Thyroid gland (tissue), 4 donors: ENCODE measurements at places on chromosomes 3 and 15. TPM values are rescaled to one million over a fixed set of nuclear protein-coding genes. Genes with fewer than 3 reads are reported as not detected.

GRCh38 chr15:59950603-59951388 lies 53.3 kb upstream of the FOXB1 start:
- no peaks in the 10 kb centered on the region for H3K27me3 ChIP-seq
- no peaks in the 10 kb centered on the region for H3K4me1 ChIP-seq
- H3K27ac ChIP-seq = no peak overlapping the region
- no peak overlapping the region for H3K4me3 ChIP-seq

DNA sequence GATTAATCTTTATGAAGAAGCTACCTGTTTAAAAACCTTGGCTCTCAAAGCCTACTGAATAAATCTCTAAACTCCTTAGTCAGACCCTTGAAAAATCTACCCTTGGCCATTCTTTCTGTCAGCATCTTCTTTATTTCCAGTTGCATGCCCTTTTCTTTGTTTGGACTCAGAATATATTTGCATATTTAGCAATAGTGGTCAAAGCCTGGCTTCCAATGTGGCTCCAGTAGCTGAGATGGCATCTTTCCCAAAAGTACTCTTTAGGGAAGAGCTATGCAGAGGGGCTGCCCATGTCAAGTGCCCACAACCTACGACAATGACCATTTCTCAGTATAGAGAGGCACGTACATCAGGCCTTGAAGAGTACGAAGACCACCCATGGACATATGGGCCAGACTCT lies 47.2 kb downstream of the TLNRD1 start:
- H3K27me3 ChIP-seq = no peaks in the 10 kb centered on the region
- H3K4me3 ChIP-seq = no peak overlapping the region
- no peaks in the 10 kb centered on the region for H3K4me1 ChIP-seq
- H3K36me3 ChIP-seq = no peaks in the 10 kb centered on the region

GRCh38 chr15:38868326-38869114 lies 303.9 kb upstream of the RASGRP1 start:
- H3K27me3 ChIP-seq = no peaks in the 10 kb centered on the region
- H3K4me3 ChIP-seq = no peak overlapping the region
- H3K27ac ChIP-seq = no peak overlapping the region
- H3K4me1 ChIP-seq = no peaks in the 10 kb centered on the region

DNA sequence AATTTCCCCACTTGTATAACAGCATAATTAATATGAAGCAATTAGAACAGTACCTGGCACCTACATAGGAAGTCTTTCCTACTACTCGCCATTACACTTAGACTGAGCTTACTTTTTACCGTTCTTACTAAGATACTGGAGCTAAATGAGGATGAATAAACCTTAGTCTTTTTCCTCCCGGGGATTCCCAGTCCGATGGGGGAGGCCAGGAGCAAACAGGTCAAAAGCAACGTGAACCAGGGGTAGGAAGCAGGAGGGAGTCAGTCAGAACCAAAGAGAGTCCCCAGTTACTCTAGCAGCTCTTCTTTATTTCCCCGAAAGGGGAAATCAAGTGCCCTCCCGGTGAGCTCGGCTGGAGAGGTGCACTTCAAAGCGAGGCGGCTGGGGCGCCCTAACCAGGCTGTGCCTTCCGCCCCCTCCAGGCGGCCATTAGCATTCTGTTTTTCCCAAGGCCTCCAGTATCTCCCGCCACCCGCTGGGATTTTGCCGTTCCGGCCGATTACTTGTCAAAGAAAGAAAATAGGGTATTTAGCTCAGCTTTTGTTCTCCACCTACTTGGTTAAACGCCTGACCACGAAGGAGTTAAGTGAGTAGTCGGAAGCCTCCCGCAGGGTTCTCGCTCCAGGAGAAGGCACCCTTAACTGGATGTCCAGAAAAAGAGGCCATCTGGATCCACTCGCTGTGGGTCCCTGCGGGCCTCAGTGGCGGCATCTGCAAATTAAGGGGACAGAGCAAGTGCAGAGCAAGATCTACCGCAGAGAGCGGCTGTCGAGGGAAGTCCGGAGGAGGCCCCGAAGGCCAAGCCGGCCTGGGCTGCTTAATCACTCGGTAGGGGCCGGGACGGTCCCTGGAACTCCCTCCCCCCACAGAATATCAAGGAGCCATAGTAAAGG lies 6.3 kb upstream of the EOMES start:
- H3K27me3 ChIP-seq = peaks cover 38% of the 10 kb centered on the region
- H3K27ac ChIP-seq = no peak overlapping the region
- no peaks in the 10 kb centered on the region for H3K36me3 ChIP-seq
- H3K4me1 ChIP-seq = peaks cover 3% of the 10 kb centered on the region

DNA sequence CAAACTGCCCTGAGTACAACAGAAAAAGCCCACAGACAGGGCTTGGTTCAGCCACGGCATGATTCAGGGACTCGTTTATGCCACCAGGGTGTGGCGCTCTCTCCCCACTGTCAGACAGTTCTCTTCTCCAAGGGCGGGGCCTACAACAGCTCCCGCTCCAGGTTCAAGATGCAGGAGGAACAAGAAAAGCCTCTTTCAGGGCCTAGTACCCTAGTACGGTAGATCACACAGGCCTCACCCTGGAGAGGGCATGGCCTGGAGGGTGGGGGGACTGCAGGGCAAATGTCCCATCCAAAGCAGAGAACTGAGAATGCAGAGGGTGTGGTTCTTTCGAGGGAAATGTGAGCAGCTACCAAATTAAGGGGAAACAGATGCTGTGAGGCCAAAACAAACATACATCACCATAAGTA lies 12.0 kb downstream of the MESD start:
- H3K27ac ChIP-seq = peak overlapping the region; percentile 70
- DNase-seq = peak; percentile 50
- no peak overlapping the region for H3K4me3 ChIP-seq
- H3K4me1 ChIP-seq = peaks cover 58% of the 10 kb centered on the region
- peaks cover 12% of the 10 kb centered on the region for H3K36me3 ChIP-seq
- H3K27me3 ChIP-seq = no peaks in the 10 kb centered on the region

DNA sequence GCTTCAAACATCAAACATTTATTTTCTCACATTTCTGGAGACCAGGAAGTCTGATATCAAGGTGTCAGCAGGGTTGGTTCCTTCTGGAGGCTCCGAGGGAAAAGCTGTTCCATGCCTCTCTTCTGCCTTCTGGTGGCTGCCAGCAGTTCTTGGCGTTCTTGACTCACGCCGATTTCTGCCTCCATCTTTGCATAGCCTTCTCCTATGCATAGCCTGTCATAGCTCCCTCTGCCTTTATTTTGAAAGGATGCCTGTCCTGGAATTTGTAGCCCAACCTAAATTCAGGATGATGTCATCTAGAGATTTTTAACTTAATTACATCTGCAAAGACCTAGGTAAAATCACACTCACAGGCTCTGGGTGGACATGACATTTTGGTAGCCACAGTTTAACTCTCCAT lies 70.4 kb downstream of the RGMA start:
- H3K4me3 ChIP-seq = no peak overlapping the region
- DNase-seq = no peak

DNA sequence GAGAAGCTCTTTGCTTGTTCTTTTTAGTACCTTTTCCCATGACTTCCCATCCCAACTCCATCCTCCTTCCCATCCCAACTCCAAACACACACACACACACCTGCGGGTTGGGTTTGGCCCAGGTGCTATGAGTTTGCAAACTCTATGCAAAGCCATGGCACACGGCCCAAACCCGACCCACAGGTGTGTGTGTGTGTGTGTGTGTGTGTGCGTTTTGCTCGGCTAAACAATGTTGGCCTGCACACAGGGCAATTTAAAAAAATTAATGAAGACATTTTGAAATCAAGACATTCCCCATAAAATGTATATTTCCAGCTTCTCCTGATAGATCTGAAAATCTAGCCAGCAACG lies 103.7 kb upstream of the TLE3 start:
- no peaks in the 10 kb centered on the region for H3K27me3 ChIP-seq
- peak; percentile 61 for DNase-seq
- H3K4me1 ChIP-seq = peaks cover 37% of the 10 kb centered on the region
- no peak overlapping the region for H3K4me3 ChIP-seq
- H3K27ac ChIP-seq = no peak overlapping the region

DNA sequence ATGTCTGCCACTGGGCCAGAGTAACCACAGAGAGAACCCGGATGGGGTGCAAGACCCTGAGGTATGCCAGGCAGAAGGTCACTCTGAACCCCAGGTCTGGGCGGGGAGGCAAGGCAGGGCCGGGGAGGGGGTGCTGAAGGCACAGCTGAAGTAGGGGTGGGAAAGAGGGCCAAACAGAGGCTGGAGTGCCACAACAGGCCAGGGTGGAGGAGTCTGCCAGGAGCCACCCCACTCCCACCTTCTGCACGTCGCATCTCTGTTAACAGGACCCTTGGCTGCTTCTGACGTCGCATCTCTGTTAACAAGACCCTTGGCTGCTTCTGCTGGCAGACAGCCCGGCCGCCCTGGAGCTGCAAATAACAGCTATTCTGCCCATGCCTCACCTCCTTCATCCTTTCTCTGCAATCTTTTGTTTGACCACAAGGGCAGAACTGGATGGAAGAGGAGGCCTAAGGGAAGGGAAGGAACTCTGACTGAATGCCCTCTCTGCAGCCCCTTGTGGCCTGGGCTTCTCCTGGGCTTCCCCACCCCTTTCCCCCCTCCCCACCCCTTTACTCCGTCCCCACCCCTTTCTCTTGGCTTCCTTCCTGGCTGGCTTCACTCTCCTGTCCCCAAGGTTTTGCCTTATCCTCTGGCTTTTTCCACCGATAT lies 20.6 kb upstream of the FBLN2 start:
- H3K36me3 ChIP-seq = no peaks in the 10 kb centered on the region
- no peak overlapping the region for H3K4me3 ChIP-seq
- no peaks in the 10 kb centered on the region for H3K27me3 ChIP-seq
- no peak for DNase-seq
- no peak overlapping the region for H3K27ac ChIP-seq

GRCh38 chr3:147775816-147776530 lies 366.8 kb downstream of the ZIC1 start:
- no peak overlapping the region for H3K4me3 ChIP-seq
- H3K36me3 ChIP-seq = no peaks in the 10 kb centered on the region
- DNase-seq = no peak

DNA sequence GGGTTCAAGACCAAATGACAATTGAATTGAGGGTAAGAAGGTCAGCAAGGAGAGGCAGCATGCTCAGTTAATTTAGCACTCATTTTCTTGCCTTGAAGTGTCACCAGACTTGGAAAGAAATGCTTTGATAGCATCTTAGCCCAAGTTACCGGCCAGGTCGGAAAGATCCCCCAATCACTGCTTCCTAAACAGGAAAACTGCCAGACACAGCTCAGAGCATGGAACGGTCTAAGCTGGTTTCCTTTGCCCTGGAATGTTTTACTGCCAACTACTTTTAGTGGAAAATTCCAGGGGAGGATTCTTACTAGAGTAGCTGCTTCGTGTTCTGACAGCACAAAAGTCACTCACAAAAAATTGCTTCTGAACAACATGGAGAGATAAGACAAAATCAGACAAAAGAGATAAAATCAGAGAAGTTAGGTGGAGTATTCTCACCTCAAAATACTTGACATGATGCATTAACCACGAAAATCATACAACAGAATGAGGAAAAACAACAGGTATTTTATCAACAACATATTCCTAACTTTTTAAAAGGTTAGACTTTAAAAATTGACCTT lies 65.5 kb downstream of the CCR4 start:
- H3K4me3 ChIP-seq = no peak overlapping the region
- H3K36me3 ChIP-seq = peaks cover 40% of the 10 kb centered on the region
- no peak overlapping the region for H3K27ac ChIP-seq
- no peak for DNase-seq
- H3K27me3 ChIP-seq = no peaks in the 10 kb centered on the region

DNA sequence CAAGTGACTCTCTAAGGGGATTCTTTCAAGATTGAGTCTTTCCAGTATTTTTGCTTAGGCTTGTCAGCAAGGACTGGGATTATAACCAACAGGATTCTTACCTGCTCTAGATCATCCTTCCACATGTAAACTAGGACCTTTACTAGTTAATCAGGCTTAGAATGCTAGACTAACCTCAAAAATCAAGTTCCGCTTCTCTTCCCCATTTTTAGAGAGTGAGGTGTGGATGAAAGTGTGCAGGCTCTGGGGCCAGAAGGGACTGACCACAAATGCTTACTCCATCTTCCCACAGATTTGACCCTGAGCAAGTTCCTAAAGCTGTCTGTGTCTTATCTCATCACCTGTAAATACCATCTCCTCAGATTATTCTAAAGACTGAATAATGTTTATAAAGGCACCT lies 89.5 kb upstream of the IL12A start:
- no peaks in the 10 kb centered on the region for H3K36me3 ChIP-seq
- no peak overlapping the region for H3K27ac ChIP-seq
- no peaks in the 10 kb centered on the region for H3K4me1 ChIP-seq
- no peak for DNase-seq
- H3K4me3 ChIP-seq = no peak overlapping the region

DNA sequence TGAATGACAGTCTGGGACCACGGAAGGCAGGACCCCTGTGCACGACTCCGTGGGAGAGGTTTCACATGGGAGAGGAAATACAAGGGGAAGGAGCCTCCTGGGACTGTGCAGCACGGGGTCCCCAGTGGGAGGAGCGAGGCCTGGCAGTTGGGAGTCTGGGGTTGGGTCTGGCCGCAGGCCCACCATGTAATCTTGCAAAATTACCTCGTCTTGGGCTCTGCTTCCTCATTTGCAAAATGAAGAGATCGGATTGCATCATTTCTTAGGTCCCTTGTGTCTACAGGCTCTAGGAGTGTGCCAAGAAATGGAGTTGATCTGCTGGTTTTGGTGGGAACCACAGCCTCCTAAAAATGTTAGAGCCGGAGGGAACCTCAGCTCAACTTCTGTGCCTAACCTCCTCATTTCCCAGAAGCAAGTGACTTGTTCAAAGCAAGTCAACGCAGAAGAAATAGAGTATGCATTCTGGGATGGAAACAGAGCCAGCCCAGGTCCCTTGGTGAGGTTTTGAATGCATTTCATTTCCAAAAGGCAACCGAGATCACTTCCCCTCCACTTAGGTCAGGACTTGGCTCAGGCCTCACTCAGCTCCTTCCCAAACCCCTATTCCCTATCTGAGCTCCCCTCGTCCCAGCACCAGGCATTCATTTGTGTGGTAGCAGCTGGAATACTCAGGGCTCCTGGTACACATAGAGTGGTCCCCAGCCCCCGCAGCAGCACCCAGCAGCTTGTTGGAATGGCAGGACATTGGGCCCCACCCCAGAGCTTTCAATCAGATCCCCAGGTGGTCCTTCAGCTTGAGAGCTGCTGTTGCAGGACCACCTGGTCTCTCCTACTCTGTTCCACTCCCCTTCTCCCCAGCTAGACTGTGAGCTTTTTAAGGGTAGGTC lies 267.7 kb downstream of the XXYLT1 start:
- DNase-seq = peak; percentile 20
- H3K36me3 ChIP-seq = no peaks in the 10 kb centered on the region
- no peak overlapping the region for H3K4me3 ChIP-seq
- H3K27me3 ChIP-seq = no peaks in the 10 kb centered on the region

- DNase-seq = no peak
- peaks cover 23% of the 10 kb centered on the region for H3K36me3 ChIP-seq
- H3K27me3 ChIP-seq = no peaks in the 10 kb centered on the region
- H3K4me3 ChIP-seq = no peak overlapping the region
- no peaks in the 10 kb centered on the region for H3K4me1 ChIP-seq
- no peak overlapping the region for H3K27ac ChIP-seq
Observed at GRCh38 chr15:90924375-90924774, 8.0 kb downstream of the HDDC3 start.

Gene GPR176
- 6.6 TPM for total RNA-seq

Gene KBTBD13
- not detected for total RNA-seq

Gene CLDN18
- total RNA-seq = not detected

Gene C3orf33
- total RNA-seq = 16.3 TPM

Gene ATP8B4
- total RNA-seq = 24.3 TPM

Gene SPINT1
- total RNA-seq = 143 TPM

Gene MAPKBP1
- total RNA-seq = 40.5 TPM

Gene ECE2
- total RNA-seq = not detected
